ENCODE measurements at places on chromosomes 5 and 9.

DNA sequence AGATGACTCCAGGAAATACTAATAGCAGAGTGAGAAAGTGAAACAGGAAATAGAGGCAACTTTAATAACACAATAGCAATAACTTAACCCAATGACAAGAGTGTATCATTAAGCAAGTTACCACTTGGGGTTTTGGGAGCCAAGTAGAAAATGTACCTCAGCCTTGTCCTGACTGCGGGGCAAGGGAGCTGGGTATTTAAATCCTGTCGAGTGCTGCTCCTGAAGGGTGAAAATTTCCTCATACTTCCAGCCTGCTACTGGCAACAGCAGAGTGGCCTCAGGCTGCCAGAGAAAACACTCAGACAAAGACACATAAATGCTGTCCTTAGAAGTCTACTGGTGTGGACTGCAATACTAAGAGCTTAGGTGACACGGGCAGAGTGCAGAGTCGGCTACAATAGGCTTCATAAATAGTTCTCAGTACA, 112.5 kb upstream of the EMB start:
- no peak for DNase-seq

GRCh38 chr9:123942542-123942941, 12.6 kb upstream of the DENND1A start:
- DNase-seq, result no peak

GRCh38 chr9:135085830-135086546, 1.5 kb upstream of the OLFM1 start:
- DNase-seq, result peak; percentile 98

- DNase-seq, result no peak
Observed at GRCh38 chr5:117800261-117800660, 1188.1 kb downstream of the DTWD2 start.

DNA sequence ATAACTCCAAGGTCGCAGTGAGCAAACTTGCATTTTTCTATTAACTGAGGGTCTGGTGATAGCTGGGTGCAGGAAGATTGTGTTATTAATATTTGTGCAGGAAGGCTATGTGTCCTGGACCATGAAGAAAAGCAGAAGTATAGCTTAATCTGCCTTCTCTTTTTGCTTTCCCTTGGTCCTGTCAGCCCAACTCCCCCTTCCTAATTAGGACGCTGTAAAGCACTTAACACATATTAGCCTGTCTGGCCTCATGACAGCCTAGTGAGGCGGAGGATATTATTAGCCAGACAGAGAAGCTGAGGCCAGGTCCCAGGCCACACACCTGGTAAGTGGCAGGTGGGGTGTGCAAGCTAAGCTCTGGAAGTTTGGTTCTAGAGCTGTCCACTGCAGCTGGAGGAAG, 29.5 kb downstream of the SLC46A2 start:
- no peak for DNase-seq

GRCh38 chr5:171444582-171444981, 25.1 kb downstream of the FGF18 start:
- no peak for DNase-seq

GRCh38 chr5:135729321-135729786, 105.1 kb upstream of the SLC25A48 start:
- DNase-seq, result no peak

GRCh38 chr9:96376891-96377874, 6.3 kb downstream of the SLC35D2 start:
- DNase-seq, result no peak

- DNase-seq, result no peak
Observed at GRCh38 chr9:118882684-118883083, 486.6 kb downstream of the BRINP1 start.

DNA sequence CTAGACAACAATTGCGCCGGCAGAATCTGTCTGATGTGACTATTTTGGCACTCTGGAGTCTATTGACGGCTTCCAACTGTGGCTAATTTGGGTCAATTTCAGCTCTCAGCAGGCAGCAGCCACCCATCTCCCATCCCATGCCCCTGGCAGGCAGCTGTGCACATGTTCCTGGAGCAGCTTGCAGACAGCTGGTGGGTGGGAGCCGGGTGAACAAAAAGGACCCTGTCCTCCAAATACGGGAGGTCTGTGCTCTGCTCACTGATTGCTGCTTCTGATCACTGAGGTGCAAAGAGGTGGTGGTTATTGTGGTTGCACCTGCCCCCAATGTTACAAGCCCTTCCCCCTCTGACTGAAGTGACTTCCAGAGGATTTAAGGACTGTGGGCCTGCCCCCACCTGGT, 45.0 kb upstream of the N4BP3 start:
- DNase-seq, result no peak

DNA sequence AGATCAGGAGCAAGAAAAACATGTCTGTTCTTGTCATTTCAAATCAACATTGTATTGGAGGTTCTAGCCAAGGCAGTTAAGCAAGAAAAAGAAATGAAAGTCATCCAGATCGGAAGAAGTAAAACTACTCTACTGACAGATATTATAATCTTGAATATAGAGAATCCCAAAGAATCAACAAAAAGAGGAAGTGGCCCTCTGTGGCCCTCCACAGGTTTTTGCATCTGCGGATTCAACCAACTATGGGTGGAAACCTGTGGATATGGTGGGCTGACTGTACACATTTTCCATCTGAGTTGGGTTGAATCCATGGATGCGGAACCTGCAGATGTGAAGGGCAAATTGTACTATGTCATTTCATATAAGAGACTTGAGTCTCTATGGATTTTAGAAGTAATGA, 35.1 kb downstream of the GAS1 start:
- no peak for DNase-seq

DNA sequence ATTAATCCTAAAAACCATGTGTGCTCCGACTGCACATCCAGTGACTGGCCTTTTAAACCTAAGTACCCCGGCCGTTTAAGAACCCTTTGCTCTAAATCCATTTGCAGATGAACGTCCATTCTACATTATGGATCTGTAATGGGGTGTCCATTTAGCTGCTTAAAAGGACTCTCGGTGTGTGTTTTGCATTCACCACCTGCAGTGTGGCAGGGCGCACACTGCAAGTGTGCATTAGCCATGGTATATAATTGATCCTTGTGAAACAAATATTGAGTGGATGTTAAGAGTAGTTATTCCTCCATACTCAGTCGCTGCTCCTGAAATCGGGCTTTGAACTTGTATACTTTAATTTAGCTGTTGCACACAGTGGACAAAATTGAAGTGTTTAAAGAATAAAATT, 190.1 kb upstream of the WWC1 start:
- DNase-seq, result no peak

DNA sequence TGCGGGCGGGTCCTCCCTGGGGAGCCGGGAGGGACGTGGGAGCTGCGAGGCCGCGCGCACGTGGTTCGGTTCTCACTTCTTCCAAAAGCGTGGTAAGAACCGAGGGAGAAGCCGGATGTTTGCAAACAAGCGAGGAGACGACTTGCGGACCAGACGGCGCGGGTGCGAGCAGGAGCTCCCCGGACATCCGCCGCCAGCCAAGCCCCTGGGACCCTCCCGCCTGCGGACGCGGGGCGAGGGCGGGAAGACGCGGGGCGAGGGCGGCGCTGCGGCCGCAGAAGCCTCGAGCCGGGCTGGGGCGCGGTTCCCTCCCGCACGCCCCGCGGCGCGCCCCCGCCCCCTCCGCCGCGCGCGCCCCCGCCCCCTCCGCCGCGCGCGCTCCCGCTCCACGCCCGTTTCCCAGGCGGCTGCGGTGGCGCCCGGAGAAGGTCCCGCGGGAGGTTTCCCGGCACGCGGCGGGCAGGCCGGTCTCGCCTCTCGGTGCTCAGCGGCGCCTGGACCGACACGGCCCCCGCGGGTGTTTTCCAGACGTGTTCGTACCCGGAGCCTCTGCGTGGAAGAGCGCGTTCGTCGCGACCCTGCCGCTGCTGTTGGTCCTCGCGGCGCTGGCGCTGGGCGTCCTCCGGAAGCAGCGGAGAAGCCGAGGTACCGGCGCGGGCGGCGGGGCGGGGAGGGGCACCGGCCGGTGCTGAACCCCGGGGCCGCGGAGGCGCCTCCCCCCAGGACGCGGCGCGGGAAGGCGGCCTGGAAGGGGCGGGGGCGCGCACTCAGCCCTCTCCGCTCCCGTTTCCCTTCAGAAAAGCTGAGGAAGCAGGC, 12.8 kb downstream of the BTNL9 start:
- DNase-seq, result peak; percentile 75

GRCh38 chr5:65981548-65981947, 55.2 kb downstream of the ERBIN start:
- DNase-seq, result peak; percentile 47

- DNase-seq, result no peak
Observed at GRCh38 chr9:88026118-88026479, 51.8 kb upstream of the CDK20 start.

DNA sequence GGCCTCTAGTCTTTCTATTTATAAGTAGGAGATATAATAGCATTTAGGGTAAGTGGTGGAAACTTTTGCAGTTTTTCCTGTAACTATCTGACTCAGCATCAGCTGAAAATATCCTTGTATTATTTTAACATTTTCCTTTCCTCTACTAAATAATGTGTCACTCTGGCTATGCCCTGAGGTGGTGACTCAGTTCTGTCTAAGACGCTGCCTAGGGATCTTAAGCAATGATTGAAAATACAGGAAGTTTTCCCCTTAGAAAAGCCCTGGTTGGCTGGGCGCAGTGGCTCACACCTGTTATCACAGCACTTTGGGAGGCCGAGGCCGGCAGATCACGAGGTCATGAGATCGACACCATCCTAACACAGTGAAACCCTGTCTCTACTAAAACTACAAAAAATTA, 9.3 kb upstream of the EDIL3 start:
- no peak for DNase-seq

GRCh38 chr9:136587145-136587943, 41.5 kb upstream of the NOTCH1 start:
- peak; percentile 92 for DNase-seq

DNA sequence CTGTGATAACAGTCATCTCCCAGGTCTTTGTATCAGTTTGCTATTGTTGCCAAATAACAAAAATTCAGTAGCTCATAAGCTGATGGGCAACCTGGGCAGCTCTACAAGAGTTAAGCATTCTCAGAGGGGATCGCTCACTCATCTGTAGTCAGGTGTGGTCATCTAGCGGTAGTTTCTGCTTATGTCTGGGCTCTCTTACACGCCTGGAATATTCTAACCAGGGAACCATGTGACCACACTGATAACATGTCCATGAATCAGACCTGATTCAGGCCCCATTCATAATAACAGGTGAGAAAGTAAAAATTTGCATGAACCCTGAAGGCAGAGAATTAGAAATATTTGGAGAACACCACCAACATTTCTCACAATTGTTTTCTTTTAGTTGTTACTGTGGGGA, 576.1 kb downstream of the SLCO4C1 start:
- no peak for DNase-seq

DNA sequence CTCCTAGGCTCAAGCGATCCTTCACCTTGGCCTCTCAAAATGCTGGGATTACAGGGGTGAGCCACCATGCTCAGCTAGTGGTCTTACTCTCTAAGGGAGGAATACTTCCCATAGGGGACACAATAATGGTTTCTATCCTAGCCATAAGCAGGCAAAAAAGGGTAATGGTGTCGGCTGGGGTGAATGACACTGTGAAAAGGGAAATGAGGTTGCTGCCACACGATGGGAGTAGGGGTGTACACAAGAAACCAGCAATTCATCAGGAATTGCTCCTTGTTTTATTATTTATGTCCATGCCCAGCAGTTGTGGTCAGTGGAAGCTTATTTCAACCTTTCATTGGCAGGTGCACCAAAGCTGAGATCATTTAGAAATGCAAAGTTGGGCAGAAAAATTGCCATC, 70.3 kb upstream of the ZFR start:
- DNase-seq, result no peak

DNA sequence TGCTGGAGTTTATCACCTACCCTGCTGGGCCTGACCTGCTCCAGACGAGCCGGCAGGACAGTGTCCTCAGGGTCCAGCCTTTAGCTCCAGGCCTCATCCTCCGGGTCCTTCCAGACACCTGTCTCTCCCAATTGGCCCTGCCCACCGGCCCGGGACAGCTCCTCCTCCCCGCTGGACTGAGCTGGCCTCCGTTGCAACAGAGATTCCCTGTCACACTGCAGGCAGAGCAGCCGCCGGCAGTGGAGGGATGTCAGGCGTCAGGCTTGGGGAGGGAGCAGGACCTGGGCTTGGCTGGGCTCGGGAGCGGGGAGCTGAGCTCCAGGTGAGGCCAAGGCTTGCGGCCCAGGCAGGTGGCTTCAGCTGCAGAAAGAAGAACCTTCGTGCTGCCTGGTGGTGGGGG, 1.7 kb downstream of the KCNT1 start:
- DNase-seq, result peak; percentile 75

GRCh38 chr5:67093279-67093678, 103.3 kb downstream of the CD180 start:
- DNase-seq, result no peak

GRCh38 chr9:134243778-134244467, 79.6 kb upstream of the RNU6ATAC start:
- no peak for DNase-seq

DNA sequence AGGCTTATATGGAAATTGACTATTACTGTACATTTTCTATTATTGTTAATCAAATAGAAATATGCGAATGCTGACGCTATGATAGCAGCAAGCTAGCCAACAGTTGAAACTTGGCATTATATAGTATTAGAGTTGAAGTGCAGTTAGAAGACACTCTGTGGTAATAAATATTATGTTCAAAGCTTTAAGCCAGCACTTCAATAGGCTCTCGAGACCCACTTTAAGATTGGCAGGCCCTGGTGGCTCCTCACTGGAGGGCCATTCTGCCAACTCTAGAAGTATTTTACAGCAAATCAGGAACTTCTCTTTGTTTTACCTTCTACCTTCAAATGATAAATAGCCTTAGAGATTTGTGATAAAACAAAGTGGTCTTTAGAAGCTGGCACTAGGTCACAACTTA, 2029.0 kb upstream of the WWC1 start:
- no peak for DNase-seq

- peak; percentile 92 for DNase-seq
Observed at GRCh38 chr5:93572608-93573353, 8.2 kb downstream of the NR2F1-AS1 start.

DNA sequence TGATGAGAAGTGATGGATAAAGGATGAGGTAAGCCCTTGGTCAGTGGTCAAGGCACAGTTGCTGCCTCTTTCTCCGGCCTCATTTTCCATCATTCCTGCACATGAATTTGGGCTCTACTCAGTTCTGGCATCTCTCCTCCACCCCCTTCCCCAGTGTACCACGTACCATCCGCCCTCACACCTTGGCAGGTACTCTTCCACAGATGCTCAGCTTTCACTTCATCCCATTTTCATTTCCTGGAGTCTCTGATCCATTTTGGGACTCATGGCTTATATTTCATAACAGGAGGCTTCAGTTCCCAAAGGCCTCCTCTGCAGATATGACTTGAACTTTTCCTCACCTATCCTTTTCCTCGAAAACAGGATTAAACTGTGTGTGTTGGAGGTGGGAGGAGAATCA, 326.7 kb downstream of the ASTN2 start:
- no peak for DNase-seq

DNA sequence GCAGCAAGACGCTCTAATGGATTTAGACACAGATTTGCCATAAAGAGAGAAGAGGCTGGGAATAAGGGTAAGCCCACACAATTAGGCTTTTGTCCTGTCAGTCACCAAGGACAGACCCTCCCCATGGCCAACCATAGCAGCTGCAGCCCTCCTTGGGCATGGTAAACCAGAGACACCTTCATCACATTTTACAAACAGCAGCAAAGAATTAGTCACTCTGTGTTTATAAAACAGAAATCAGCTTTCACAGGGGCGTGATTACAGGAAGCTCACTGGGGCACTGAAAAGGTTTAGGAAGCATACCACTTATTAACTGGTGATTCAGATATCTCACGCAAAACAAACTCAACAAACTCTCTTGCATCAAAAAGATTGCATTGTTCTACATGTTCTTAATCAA, 37.3 kb upstream of the ZNF622 start:
- DNase-seq, result no peak

- no peak for DNase-seq
Observed at GRCh38 chr9:93066978-93067603, 8.6 kb downstream of the SUSD3 start.

- DNase-seq, result no peak
Observed at GRCh38 chr5:57738301-57738700, 255.7 kb upstream of the ACTBL2 start.
